ENCODE measurements at places on chromosomes 3 and 15.

DNA sequence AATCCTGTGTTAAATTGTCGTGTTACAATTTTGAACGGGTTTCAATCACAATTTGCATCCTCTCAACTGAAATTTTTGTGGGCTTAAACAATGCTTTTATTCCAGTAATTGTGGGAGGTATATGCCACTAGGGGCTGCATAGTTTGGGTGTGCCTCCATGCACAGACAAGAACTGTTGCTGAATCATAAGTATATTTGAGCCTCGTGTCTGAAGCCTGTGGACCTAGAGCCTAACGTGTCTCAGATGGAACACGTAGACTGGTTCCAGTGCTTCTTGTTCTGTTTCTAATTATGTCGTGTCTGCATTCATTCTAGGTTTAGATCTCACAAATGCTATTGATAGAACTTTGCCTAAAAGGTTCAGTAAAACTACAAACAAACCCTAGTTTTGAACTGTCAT, 363.4 kb downstream of the RBMS3 start:
- no peak for DNase-seq

DNA sequence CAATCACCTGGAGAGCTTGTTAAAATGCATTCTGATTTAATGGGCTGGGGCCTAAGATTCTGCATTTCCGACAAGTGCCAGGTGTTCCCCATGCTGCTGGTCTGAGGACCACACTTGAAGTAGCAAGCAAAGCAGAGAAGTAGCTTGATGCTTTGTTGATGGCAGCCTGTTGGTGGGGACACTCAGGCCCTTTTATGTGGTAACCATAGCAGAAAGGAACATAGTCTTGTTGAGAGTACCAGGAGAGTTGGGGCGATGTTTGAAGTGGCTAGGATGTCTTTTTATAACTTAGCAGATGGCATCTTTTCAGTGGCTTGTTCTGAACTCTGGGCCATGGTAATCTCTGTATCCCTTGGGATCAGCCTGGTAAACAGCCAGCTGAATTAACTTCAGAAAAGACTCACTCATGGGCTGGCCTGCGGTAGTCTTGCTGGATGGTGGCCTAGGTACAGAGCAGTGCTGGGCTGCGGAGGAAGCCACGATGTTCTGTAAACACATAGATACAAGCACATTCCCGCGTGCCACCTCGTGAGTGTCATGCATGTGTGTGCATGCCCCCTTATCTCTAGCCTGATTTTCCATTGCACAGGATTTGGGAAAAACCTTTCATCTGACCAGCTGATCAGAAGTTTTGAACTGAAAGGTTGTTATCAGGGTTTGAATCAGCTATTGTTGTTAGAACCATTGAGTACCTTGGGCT, 292.4 kb upstream of the LRRFIP2 start:
- DNase-seq = no peak

DNA sequence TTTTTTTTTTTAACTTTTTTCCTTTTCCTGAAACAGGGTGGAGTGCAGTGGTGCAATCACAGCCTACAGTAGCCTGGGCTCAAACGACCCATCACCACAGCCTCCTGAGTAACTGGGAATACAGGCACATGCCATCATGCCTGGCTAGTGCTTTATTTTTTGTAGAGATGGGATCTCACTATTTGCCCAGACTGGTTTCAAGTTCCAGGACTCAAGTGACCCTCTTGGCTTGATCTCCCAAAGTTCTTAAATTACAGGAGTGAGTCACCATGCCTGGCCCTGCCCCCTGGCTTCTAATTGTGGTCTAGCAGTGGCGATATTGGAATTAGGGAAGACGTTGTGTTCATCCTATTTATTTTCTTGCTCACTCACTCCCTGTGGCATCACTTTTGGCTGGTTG, 1138.4 kb downstream of the SI start:
- DNase-seq = no peak

- DNase-seq = no peak
Observed at GRCh38 chr3:138371070-138371965, 22.9 kb downstream of the MRAS start.

DNA sequence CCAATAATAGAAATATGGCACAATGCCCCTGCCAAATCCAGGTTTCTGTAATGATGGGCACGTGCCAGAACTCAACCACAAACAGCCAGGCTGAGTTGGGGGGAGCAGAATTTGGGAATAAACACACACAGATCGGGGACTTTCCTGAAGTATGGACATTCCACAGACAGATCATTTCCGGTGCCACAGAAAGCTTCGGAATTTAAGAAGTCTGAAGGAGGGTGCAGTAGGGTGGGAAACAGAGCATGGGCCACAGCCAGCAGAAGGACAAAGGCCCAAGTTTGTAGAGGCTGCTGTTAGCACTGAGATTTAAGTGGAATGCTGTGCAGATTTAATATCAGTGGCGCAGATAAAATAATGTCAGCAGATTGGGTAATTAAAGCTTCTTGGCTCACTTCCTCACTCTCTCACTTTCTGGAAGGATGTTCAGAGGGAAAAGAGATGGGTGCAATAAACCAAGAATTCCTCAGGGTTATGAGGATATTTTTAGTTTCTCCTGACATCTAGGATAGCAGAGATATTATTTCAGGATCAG, 67.4 kb downstream of the MYLK start:
- DNase-seq = no peak

DNA sequence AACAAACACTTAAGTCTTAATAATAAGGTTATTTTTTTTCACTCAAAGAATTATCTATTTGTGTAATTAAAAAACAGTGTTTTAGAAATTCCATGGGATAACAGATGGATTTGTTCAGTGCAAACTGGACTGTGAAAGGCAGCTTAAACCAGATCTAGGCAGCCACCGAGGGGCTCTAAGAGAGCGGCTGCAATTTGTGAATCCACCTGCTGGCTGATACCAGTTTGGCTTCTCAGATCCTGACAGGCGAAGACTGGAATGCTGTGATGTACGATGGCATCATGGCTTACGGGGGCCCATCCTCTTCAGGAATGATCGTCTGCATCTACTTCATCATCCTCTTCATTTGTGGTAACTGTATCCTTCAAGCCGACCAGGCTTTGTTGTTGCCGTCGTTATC, 119.6 kb downstream of the CHDH start:
- no peak for DNase-seq

DNA sequence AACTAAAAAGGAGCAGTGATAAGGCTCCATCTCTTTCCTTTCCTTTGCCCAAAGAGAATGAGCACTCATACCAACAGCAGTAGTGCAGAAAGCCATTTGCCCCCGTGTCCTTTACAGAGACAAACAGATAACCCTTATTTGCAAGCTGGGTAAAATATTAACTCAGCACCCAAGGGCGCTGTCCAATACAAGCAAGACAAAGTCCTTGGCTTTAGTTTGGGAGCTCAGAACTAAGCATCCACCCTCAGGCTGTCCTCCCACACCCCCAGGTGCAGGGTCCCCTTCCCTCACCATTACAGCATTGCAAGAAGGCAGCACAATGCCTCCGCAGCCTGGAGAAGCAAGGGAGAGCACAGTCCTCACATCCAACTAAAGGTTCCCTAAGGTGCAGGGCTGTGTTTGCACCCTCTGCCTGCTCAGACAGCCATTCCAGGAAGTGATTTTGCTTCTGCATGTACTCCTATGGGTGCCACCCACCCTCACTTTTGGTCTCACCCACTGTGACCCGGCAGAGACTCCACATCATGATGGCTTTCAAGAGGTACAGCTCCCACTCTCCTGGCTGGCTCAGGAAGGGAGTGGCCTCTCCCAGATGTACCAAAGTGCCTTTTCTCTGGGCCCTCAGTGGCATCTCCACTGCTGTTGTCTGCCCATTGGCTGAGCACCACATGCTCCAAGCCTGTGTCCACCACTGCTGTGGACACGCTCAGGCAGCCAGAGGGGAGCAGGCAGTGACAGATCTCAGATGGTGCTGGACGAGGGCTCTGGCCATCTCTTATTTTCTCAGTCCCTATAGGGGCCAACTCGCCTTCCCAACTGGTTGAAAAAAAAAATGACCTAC, 34.1 kb upstream of the HES1 start:
- peak; percentile 87 for DNase-seq

- DNase-seq = no peak
Observed at GRCh38 chr3:51522273-51522962, 16.1 kb upstream of the RAD54L2 start.

DNA sequence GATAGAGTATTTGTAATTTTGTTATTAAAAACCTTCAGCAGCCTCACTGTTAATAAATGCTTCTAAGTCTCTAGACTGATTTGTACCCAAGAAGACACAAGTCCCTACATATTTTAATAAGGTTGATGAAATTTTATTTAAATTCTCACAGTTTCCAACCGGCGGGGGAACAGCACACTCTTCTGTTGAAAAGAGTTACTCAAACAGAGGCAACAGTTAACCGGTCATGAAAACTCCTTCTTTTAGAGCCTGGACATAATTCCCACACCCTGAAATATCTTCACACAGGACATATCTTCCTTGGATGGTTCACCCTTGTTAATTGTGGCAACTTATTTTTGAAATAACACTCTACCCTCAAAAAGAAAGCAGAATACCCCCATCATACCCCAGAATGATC, 278.8 kb downstream of the FOXP1 start:
- DNase-seq = no peak

GRCh38 chr3:157119369-157119951, 40.5 kb downstream of the CCNL1 start:
- peak; percentile 75 for DNase-seq

GRCh38 chr3:124881976-124882697, 5.0 kb downstream of the ITGB5 start:
- DNase-seq = no peak

DNA sequence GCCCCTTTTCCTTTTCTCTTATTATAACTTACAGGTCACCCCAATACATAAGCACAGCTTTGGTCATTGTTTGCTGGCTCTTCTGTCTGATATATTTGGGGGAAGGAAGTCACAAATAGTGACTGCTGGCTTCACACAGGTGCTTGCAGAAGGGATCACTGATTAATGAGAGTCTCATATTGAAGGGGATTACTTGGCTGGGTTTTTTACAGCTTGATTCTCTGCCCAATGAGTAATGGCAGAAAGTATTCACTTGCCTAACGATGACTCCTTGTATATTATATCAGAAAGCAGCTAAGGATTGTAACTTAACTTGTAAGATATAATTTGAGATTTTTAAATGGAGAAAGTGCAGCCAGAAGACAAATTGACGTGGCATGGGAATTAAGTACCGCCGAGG, 119.3 kb upstream of the PFN2 start:
- no peak for DNase-seq

- DNase-seq = no peak
Observed at GRCh38 chr3:184415203-184415490, 35.3 kb downstream of the CHRD start.

- DNase-seq = no peak
Observed at GRCh38 chr3:190709351-190709773, 153.1 kb downstream of the GMNC start.

GRCh38 chr3:108001457-108001856, 89.4 kb downstream of the CD47 start:
- no peak for DNase-seq

DNA sequence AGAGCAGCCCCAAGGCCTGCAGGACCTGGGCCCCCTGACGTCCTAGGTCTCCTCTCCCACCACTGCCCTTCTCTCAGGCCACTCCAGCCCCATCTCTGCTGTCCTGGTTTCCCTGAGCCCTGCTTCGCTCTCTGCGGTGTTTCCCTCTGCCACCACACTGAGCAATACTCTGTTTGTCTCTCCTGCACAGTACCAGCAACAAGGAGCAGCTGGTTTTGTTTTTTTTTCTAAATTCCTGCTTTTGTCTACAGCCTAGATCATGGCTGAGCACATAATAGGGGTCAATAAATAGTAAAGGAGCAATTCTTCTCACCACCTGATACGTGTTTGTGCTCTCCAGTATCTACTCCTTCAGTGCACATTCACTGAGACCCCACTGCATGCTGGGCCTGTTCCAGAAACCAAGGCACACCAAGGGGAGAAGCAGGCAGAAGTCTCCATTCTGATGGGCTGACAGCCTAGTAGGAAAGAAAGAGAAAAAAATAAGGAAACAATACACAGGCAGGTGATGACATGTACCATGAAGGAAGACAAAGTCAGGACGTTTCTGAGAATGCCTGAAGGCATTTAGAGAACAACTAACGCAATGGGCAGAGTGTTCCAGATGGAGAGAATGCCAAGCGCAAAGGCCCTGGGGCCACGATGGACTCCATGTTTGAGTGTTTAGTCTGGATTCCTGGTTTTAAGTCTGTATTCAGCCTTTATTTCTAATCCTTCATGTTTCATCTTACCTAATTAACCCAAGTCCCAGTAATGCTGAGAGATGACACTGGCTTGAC, 6.0 kb upstream of the ACAD9 start:
- no peak for DNase-seq

DNA sequence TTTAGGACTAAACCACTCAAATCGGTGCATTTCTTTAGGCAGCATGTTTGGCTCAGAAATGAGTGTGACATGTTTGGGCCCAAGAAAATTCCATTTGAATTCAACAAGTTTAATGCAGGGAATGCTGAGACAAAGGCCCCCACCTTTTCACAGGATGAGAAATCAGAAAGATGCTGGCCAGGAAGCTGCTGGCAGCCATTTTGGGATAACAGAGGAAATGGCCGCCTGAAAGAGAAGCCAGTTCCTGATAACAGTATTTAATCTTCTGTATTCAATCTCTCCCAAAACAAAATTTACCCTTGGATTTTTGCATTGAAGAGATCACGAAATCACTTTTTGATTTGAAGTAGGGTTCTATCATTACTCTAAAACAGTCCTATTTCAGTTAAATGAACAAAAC, 350.9 kb downstream of the SLC9A9 start:
- DNase-seq = no peak

- DNase-seq = no peak
Observed at GRCh38 chr15:90790561-90790960, 73.4 kb downstream of the BLM start.

DNA sequence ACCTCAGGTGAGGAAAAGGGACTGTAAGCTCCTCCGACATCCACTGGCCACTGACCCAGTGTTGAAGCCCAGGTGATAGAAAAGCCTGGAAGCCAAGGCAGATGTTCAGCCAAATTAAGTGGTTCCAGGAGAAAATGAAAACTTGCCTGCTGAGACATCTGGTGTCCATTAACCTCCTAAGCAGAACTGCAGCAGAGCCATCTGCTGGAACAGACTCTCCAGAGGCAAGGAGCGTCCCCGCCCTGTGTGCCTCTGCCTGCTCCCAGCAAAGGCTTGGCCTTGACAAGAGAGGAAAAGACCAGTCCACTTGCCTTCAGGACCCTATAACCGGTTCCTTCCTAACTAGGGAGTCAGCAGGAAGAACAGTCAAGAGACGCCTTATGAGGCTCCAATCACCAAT, 48.2 kb downstream of the SRGAP3 start:
- DNase-seq = no peak

GRCh38 chr3:198079771-198080520, 119.9 kb downstream of the LMLN start:
- DNase-seq = no peak

GRCh38 chr3:16337856-16338540, 73.0 kb downstream of the OXNAD1 start:
- DNase-seq = no peak

DNA sequence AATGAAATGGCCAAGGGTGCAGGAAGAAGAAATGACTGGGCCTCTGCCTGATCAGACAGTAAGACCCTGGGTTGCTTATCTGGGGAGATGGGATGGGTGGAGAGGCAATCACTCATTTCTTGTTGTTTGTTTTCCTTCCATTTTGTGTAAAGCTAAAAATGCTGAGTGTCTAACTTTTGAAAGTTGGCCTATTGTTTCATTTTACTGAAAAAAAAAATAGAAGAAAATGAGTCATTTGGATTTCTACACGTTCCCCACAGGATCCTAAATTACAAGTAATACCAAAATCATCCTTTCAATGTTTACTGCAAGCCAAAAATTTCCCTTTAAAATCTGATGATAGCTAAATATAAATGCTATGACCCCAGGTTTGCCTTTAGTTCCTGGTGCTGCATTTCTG, 30.6 kb downstream of the PTX3 start:
- DNase-seq = no peak

GRCh38 chr3:176927280-176927679, 270.0 kb downstream of the TBL1XR1 start:
- peak; percentile 86 for DNase-seq
